Left renal pelvis (tissue), 4 donors: ENCODE measurements at places on chromosomes 13 and 19. TPM values are rescaled to one million over a fixed set of nuclear protein-coding genes. Genes with fewer than 3 reads are reported as not detected.
A peak's percentile ranks its signal among the peaks of the same experiment; 100 is the strongest.

DNA sequence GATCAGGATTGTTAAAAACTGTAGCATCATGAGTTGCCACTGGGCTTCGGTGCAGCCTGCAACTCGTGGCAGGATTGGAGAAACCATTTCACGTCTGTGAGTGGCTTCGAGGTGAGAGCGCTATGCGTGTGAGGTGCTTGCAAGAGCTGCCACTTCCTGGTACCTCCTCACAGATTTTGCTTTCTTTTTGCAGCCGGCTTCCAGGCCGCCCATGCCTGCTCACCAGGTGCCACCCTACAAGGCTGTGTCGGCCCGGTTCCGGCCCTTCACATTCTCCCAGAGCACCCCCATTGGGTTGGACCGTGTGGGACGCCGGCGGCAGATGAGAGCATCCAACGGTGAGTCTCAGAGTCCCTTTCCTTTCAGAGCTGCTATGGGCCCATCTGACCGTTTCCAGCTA lies 57.9 kb upstream of the C1QTNF9 start:
- no peak for DNase-seq

DNA sequence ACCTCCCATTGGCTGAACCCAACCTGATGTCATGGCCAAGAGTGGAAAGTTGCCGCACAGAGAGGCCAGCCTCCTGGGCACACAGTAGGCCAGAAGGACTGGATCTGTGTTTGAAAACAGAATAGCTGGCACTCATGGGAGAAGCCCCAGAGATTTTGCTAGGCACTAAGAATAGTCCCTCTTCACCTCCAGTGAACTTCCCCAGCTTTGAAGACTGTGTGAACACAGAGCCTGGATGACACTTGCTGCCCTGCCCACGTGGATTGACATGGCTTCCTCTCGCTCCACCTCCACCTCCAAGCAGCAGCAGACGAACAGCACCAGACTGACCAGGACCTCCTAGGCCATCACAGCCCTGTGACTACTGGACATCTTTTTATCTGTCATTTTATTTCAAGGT lies 37.9 kb upstream of the KL start:
- DNase-seq = no peak

DNA sequence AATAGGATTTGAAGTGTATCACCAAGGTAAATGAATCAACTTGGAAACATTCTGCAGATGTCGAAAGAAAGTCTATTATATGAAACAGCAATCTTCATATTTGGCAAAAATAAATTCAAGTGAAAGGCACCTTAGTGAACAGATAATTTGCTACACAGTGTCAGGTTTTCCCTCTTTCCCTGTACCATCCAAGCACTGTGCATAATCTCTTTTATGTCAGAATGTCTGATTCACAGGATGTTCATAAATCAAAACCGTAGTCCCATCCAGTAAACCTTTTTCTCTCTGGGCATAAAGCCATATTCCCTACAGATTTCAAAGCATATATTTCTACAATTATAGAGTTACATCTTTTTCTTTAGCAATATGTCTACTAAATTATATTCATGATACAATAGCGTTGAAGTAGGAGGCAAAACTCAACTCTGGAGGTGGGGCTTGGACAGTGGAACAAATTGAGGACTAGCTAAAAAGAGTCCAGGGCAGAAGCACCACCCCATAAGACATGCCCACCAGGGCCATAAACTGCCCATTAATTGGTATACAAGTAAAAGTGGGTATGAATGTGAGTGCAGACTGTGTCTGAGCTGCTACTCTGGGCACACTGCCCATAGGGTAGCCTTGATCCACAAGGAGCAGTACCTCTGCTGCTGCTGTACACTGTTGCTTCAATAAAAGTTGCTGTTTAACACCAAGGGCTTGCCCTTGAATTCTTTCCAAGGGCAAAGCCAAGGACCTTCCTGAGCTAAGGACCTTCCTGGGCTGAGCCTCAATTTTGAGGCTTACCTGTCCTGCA lies 72.1 kb upstream of the MYCBP2 start:
- no peak for DNase-seq

DNA sequence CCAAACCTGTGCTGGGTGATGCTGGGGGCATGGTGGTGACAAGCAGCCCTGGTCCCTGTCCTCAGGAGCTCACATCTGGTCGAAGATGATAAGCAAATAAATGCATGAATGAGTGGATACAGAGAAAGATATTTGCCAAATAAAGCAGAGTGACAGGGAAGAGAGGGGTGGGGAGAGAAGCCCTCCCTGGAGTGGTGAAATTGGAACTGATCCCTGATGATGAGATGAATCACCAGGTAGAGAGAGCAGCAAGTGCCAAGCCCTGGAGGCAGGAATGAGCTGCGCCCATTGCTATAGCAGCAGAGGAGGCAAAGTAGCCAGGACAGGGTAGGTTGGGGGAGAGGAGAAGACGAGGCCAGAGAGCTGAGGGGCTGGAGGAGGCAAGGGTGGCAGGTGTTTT lies 13.7 kb downstream of the FXYD5 start:
- DNase-seq = no peak

DNA sequence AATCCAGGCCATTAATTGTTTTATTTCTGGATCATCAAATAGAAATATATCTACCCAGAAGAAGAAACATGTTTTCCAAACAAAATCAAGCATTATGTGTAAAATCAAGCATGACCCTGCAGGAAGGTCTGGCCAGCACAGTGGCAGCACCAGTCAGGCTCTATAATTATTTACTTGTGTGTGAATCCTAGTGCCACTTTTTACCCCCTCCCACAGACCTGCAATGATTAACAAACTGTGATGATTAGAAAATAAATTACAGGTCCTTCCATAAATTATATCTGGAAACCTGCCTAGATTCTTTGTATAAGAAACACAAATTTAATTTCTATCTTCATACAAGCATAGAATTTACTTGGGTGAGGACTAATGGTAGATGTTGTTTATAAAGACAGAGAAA lies 186.1 kb downstream of the GPC6 start:
- no peak for DNase-seq

- no peak for DNase-seq
Measured at GRCh38 chr13:89936256-89936655, 1411.2 kb upstream of the MIR17HG start.

DNA sequence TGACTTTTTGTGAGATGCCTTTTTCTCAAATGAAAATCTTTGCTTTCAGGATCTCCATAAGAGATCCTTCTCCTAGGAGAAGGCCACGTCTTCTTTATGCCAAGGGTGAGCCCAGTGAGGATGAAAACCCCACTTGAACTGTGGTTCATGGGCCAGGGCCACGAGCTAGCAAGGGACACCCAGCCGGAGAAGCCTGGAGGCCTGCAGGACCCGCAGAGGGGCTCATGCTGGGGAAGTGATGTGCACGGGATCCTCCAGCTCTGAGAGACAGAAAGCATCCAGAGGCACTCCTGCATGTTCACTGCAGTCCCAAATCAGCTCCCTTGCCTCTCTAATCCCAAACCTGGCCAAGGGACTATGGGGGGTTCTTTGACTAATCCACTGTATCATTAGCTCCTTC lies 168.9 kb downstream of the UQCRFS1 start:
- DNase-seq = no peak

DNA sequence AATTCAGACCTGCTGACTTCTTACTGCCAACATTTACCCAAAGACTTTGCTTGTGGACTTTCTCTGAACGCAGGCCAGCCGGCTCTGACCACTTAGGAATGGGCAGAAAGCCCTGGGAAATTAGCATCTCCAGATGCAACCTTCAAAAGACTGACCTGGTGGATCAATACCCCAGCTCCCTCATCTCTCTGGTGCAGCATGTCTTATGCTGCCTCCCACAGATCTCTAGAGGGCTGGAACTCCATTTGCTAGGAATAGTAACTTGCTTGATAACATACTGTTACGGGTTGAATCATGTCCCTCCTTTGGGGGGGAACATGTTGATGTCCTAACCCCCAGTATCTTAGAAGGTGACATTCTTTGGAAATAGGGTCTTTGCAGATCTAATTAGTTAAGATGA lies 12.9 kb upstream of the SLC25A41 start:
- no peak for DNase-seq

GRCh38 chr19:45478454-45479238 lies 10.8 kb downstream of the FOSB start:
- peak; percentile 88 for DNase-seq

PSG1 gene
- not detected for polyA plus RNA-seq

LIG4 gene
- polyA plus RNA-seq = 16.9 TPM
